ENCODE measurements at places on chromosomes 3 and 15. TPM values are rescaled to one million over a fixed set of nuclear protein-coding genes. Genes with fewer than 3 reads are reported as not detected.

MITF gene
- total RNA-seq: 0.25 TPM

RASL12 gene
- total RNA-seq: 0.44 TPM

AP3B2 gene
- total RNA-seq: 218 TPM

- no peaks in the 10 kb centered on the region for H3K4me1 ChIP-seq
- peaks cover 2% of the 10 kb centered on the region for H3K27me3 ChIP-seq
- no peak overlapping the region for H3K4me3 ChIP-seq
- H3K27ac ChIP-seq: no peak overlapping the region
Measured at GRCh38 chr3:22971497-22971896, 231.6 kb upstream of the UBE2E2 start.

- peaks cover 35% of the 10 kb centered on the region for H3K4me1 ChIP-seq
- H3K4me3 ChIP-seq: no peak overlapping the region
- H3K27me3 ChIP-seq: no peaks in the 10 kb centered on the region
- H3K36me3 ChIP-seq: no peaks in the 10 kb centered on the region
- H3K27ac ChIP-seq: no peak overlapping the region
Measured at GRCh38 chr3:115233021-115233420, 85.9 kb upstream of the ZBTB20 start.

GRCh38 chr3:195219351-195220230, 51.4 kb downstream of the XXYLT1 start:
- H3K4me1 ChIP-seq: no peaks in the 10 kb centered on the region
- DNase-seq: no peak
- H3K36me3 ChIP-seq: no peaks in the 10 kb centered on the region
- no peak overlapping the region for H3K4me3 ChIP-seq
- no peak overlapping the region for H3K27ac ChIP-seq

GRCh38 chr15:39692356-39693327, 90.0 kb downstream of the FSIP1 start:
- peak overlapping the region; percentile 84 for H3K27ac ChIP-seq
- H3K27me3 ChIP-seq: peaks cover 2% of the 10 kb centered on the region
- peaks cover 23% of the 10 kb centered on the region for H3K4me1 ChIP-seq
- H3K36me3 ChIP-seq: no peaks in the 10 kb centered on the region

DNA sequence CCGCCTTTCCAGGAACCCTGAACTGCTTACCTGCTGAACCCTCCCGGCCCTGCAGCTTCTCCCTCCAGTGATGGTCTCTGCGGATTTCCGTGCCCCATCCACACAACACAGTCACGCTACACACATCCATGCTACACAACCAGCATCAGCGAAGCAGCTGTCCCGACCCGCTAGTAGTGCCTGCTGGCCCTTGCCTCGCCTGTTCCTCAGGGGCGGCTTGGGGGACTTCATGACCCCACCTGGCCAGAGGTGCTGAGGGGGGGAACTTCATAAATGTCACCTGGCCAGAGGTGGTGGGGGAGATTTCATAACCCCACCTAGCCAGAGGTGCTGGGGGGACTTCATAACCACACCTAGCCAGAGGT, 530 bp upstream of the TUBGCP5 start:
- peak overlapping the region; percentile 88 for H3K4me3 ChIP-seq
- peaks cover 2% of the 10 kb centered on the region for H3K27me3 ChIP-seq
- DNase-seq: no peak
- H3K27ac ChIP-seq: peak overlapping the region; percentile 90
- H3K4me1 ChIP-seq: peaks cover 6% of the 10 kb centered on the region
- H3K36me3 ChIP-seq: peaks cover 3% of the 10 kb centered on the region

- H3K4me1 ChIP-seq: no peaks in the 10 kb centered on the region
- H3K27ac ChIP-seq: no peak overlapping the region
- no peak for DNase-seq
- no peak overlapping the region for H3K4me3 ChIP-seq
- peaks cover 2% of the 10 kb centered on the region for H3K27me3 ChIP-seq
Measured at GRCh38 chr3:187713504-187713903, 11.1 kb upstream of the RTP2 start.

DNA sequence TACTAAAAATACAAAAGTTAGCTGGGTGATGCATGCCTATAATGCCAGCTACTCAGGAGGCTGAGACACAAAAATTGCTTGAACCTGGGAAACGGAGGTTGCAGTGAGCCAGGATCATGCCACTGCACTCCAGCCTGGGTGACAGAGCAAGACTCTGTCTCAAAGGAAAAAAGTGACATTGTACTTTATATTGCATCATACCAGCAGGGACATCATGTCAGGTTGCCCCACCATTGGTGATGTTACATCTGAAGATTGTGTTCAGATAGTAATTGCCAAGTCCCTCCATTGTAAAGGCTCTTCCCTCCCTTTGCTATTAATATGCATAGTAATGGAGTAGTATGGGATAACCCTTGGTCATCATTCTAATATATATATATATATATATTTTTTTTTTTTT, 44.8 kb downstream of the FOXL2 start:
- no peaks in the 10 kb centered on the region for H3K4me1 ChIP-seq
- H3K36me3 ChIP-seq: no peaks in the 10 kb centered on the region
- no peak overlapping the region for H3K27ac ChIP-seq
- H3K27me3 ChIP-seq: peaks cover 2% of the 10 kb centered on the region
- H3K4me3 ChIP-seq: no peak overlapping the region
